ENCODE measurements at places on chromosomes 6 and 20.

DNA sequence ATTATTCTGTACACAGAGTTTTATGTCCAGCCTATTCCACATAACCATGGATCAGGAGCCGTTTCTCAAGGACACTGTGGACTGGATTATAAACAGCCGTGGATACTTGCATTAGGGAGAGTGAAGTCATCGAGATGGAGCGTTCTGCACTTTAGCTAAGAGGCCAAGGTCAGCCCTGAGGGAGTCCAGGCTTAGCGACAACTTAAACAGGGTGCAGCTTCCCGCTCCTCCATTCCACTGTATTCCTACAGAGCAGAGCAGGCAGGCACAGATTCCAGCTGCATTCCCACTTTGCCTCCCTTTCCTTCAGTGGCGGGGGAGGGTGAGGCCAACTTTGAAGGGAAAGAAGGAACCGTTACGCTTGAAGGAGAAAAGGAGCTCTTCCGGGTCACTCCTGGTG is 59.5 kb downstream of the RAMACL start:
- no peak for DNase-seq

- DNase-seq = no peak
These were observed 2.2 kb downstream of the HIVEP2 start for GRCh38 chr6:142942805-142943227.

GRCh38 chr6:13924146-13924948 is 405 bp upstream of the RNF182 start:
- peak; percentile 29 for DNase-seq

GRCh38 chr6:44177691-44178423 is 19.2 kb downstream of the CAPN11 start:
- DNase-seq = no peak

Data from D341Med (cell line).